ENCODE measurements at places on chromosomes 16 and 17. TPM values are rescaled to one million over a fixed set of nuclear protein-coding genes. Genes with fewer than 3 reads are reported as not detected.

The MT1E gene
- 112 TPM for polyA plus RNA-seq

The YWHAE gene
- polyA plus RNA-seq, result 1,200 TPM

The TBC1D3E gene
- polyA plus RNA-seq, result not detected

The TBX6 gene
- 2.0 TPM for polyA plus RNA-seq

The JMJD8 gene
- polyA plus RNA-seq, result 69.1 TPM

The CDC6 gene
- polyA plus RNA-seq, result 23.2 TPM

The PRAC1 gene
- polyA plus RNA-seq, result not detected

The PRDM7 gene
- polyA plus RNA-seq, result not detected

The MMP2 gene
- polyA plus RNA-seq, result 4.2 TPM

The TEX14 gene
- 0.36 TPM for polyA plus RNA-seq

The PYY gene
- not detected for polyA plus RNA-seq

The FDXR gene
- polyA plus RNA-seq, result 16.7 TPM
